Mesothelial cell of epicardium (in vitro differentiated cells): ENCODE measurements at places on chromosomes 7 and 10. TPM values are rescaled to one million over a fixed set of nuclear protein-coding genes. Genes with fewer than 3 reads are reported as not detected.

GRCh38 chr10:103273041-103273441 is 3.9 kb upstream of the INA start:
- H3K27ac ChIP-seq, result no peak overlapping the region
- H3K36me3 ChIP-seq, result no peaks in the 10 kb centered on the region
- DNase-seq, result no peak
- peaks cover 60% of the 10 kb centered on the region for H3K27me3 ChIP-seq

- no peak overlapping the region for H3K4me3 ChIP-seq
- H3K27me3 ChIP-seq, result peaks cover 68% of the 10 kb centered on the region
These were observed 220.2 kb downstream of the EMX2 start for GRCh38 chr10:117762819-117763172.

- no peak for DNase-seq
- H3K4me1 ChIP-seq, result peaks cover 37% of the 10 kb centered on the region
- no peaks in the 10 kb centered on the region for H3K27me3 ChIP-seq
- peak overlapping the region; percentile 88 for H3K27ac ChIP-seq
- peaks cover 2% of the 10 kb centered on the region for H3K36me3 ChIP-seq
These were observed 857.3 kb upstream of the ZWINT start for GRCh38 chr10:57218382-57218781.

DNA sequence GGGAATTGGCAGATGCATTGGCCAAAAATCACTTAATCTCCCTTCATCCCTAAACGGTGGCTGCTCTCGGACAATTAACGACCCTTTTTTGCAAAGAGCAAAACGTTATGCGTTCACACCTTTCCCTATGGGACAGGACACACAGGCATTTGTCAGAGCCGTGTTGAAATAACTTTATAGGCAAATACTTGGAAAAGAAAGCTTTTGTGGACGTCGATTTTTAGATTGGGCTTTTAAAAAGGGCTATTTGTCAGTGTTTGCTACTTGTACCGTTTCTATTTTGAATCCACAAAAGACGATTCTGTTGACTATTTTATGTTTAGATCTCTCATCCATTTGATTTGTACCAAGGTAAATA is 245.6 kb downstream of the SLC25A13 start:
- peaks cover 26% of the 10 kb centered on the region for H3K4me1 ChIP-seq
- H3K27me3 ChIP-seq, result peaks cover 2% of the 10 kb centered on the region
- no peaks in the 10 kb centered on the region for H3K36me3 ChIP-seq
- H3K27ac ChIP-seq, result peak overlapping the region; percentile 59
- DNase-seq, result no peak
- H3K4me3 ChIP-seq, result peak overlapping the region; percentile 95

GRCh38 chr10:7471720-7472367 is 61.0 kb upstream of the SFMBT2 start:
- H3K36me3 ChIP-seq, result no peaks in the 10 kb centered on the region
- no peak for DNase-seq
- H3K27ac ChIP-seq, result no peak overlapping the region
- peaks cover 3% of the 10 kb centered on the region for H3K4me1 ChIP-seq
- no peak overlapping the region for H3K4me3 ChIP-seq

DNA sequence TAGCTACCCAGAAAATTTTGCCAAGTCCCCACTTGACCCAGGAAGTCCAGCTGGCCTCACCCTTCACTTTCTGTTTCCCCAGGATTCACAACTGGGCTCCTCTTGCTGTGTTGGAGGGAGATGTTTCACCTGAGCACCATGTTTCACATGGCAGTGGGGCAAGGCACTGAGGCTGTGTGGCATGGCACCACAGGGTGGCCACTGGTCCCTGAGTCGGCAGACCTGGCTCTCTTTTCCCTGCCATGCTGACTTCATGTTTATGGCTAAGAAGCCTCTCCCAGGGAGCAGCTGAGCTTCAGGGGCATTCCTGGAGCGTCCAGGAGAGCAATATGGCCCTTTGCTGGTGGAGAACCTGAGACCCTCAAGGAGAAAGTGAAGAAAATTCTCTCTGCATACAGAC is 266.9 kb downstream of the RPS24 start:
- no peak overlapping the region for H3K4me3 ChIP-seq
- peaks cover 2% of the 10 kb centered on the region for H3K36me3 ChIP-seq
- DNase-seq, result no peak
- no peaks in the 10 kb centered on the region for H3K27me3 ChIP-seq
- no peak overlapping the region for H3K27ac ChIP-seq

DNA sequence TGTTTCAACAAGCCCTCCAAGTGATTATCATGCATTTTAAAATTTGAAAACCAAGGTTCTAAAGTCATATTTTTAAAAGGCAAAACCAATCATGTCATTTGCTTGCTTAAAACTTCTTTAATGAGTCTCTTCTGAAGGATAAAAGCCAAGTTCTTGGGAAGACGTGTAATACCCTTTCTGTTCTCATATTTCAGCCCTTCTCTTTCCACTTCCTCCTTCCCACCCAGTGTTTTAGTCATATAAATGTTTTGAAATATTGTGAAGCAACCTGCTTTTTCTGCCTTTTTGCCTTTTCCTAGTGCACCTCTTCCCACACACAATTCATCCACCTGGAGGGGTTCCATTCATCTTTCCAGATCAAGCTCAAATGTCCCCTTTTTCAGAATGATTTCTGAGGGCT is 211.1 kb upstream of the LRRTM3 start:
- H3K4me1 ChIP-seq, result peaks cover 14% of the 10 kb centered on the region
- H3K4me3 ChIP-seq, result no peak overlapping the region
- peaks cover 5% of the 10 kb centered on the region for H3K27me3 ChIP-seq
- no peak for DNase-seq
- H3K36me3 ChIP-seq, result no peaks in the 10 kb centered on the region

Gene CHST3
- 26.2 to 27.6 TPM (median 26.3 TPM) in 3 replicates for total RNA-seq
